ENCODE measurements at places on chromosomes 4 and X. TPM values are rescaled to one million over a fixed set of nuclear protein-coding genes. Genes with fewer than 3 reads are reported as not detected.

USP17L18 gene
- polyA plus RNA-seq: not detected

CUL4B gene
- polyA plus RNA-seq: 40.3 TPM

ZCCHC12 gene
- 0.05 TPM for polyA plus RNA-seq

TMEM271 gene
- not detected for polyA plus RNA-seq

PRKG2 gene
- 0.96 TPM for polyA plus RNA-seq

IQSEC2 gene
- 41.4 TPM for polyA plus RNA-seq

GRCh38 chrX:80667967-80668366, 141.7 kb downstream of the BRWD3 start:
- no peak for DNase-seq

DNA sequence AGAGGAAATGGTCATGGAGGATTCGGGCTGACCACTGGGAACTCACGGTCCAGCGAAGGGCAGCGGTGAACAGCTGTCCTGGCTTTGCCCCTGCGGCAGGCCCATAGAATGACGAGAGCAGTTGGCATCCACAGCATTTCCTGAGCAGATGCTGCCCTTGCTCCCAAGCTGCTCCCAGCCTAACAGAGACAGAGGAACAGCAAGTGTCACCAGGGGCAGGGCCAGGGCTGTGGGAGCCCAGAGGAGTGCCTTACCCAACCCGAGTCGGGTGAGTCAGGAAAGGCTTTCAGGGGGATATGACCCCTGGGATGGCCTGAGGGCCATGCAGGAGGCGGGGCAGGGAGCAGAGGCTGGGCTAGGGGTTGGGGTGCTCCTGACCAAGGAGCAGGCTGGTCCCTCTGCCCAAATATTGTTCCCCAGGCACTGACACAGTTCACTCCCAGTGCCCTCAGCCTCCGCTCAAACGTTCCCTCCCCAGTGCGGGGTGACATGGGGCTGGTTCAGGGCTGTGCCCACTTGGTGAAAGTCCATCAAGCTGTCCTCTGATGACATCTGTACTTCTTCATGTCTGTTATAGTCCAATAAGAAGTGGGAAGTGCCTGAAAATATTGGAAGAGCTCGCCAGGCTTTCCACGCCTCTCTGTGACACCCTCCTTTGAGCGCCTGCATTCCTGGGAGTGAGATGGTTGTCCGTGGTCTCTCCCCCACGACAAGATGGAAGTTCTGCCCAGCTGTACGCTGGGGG, 64.7 kb upstream of the GPR78 start:
- DNase-seq: no peak

DNA sequence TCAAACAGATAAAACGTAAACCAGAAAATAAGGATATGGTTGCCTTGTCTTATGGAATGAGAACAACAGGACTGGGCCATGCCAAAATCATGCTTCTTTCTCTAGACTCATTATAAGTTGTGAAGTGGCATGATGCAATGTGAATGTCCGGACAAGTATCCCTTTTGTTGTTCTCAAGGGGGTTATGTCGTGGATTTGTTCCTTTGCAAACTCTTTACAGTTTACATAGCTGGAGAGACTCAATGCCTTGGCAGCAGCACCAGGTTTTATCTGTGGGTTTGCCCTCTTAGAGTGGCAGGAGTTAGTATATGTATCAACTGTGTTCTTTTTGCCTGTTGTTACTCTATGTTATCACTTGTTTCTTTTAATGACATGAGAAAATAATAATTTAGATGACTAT, 41.4 kb downstream of the SPRY1 start:
- no peak for DNase-seq

GRCh38 chr4:168183717-168184571, 91.6 kb downstream of the ANXA10 start:
- peak; percentile 44 for DNase-seq

GRCh38 chrX:33336783-33337182, 125.4 kb upstream of the DMD start:
- DNase-seq: peak; percentile 6

DNA sequence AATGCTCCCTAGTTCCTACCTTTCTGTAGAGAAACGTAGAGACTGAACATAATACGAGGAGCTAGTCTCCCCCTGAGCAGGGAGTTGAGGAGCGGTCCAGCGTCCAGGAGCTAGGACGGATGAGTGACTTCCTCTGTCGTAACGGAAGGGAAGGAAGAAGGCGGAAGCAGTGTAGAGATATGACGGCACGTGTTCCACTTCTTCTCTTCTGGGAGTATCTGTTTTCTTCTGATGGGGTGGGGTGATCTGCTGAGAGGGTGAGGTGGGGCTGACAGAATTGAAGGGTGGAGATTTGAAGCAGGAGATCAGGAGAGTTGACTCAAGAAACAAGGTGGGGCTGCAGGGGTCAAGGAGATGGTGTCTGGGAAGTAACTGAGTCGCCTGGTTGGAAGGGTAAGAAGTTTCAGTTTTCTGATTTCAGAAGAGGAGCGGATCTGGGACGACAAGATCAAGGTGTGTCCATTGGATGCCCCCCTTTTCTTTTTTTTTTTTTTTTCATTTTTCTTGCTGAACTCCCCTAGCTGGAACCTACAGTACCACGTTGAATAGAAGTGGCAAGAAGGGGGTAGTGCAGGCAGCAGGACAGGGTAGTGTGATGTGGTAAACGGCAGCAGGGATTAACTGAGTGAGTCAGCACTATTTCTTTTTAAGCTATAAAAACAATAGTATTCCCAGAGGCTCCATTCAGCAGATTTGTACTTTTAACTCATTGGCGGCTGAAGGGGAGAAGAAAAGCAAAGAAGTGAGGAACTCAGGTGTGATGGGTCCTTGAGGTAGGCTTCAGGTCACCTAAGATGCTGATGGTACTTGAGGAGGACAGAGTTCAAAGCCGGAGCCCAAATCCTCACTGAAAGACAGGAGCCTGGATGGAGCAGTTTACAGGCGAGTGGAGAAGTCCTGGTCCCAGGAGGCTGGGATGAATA, 50.8 kb upstream of the SETD7 start:
- peak; percentile 58 for DNase-seq

- DNase-seq: no peak
These were observed 6.0 kb upstream of the SHISA3 start for GRCh38 chr4:42391355-42391664.

GRCh38 chrX:24169211-24169610, 19.7 kb downstream of the ZFX start:
- no peak for DNase-seq

DNA sequence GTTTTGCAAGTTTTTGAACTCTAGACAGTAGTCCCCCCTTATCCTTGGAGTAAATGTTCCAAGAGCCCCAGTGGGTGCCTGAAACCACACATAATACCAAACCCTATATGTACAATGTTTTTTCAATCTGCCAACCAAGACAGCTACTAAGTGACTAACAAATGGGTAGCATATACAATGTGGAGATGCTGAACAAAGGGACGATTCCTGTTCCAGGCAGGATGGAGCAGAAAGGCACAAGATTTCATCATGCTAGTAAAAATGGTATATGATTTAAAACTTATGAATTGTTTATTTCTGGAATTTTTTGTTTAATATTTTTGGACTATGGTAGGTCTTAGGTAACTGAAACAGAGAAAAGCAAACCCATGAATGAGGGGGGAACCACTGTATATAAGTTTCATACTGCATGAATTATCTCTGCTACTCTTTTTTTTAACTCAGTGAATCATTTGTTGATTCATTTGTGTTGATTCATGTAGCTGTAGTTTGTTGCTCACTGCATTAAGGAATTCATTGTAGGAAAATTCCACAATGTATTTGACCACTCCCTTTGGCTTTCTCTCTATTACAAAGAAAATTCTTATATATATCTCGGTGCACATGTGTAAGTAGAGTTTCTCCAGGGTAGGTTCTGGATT, 21.9 kb upstream of the ANXA3 start:
- no peak for DNase-seq

DNA sequence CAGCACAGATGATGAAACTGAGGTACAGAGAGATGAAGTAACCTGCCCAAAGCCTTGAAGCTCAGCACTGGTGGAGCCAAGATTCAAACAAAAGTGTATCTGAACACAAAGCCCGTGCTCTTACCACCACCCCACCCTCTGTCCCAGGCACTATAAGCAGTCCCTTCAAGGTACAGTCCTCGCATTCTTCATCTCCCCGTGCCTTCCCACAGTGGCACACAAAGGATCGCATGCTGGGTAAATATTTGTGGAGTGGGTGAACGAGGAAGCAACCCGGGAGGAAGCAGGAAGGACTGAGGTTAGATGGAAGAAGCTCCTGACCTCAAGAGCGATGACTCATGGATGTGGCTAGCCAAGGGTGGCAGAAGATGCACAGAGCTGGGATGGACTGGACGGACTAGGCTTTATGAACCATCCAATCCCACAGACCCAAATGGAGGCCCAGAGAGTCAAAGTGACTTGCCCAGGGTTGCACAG, 18.4 kb downstream of the IQSEC2 start:
- DNase-seq: peak; percentile 78

DNA sequence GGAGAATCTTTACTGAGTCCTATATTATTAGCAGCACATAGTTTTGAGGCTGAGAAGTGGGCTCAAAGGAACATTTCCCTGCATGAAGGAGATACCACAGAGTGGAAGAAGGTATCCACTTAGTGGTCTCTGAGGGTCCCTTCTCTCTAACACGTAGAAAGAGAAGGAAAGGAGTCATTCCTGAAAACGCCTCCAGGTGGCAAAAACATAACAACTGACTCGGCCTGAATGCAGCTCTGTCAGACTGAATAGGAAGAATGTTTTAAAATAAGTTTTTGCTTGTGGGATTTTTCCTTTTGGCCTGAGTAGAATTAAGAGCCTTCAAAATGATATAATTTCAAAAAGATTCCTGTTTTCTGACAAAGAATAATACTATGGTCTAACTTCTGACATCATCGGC, 23.3 kb downstream of the RPGR start:
- peak; percentile 22 for DNase-seq

GRCh38 chr4:114281164-114281960, 301.9 kb upstream of the ARSJ start:
- no peak for DNase-seq

DNA sequence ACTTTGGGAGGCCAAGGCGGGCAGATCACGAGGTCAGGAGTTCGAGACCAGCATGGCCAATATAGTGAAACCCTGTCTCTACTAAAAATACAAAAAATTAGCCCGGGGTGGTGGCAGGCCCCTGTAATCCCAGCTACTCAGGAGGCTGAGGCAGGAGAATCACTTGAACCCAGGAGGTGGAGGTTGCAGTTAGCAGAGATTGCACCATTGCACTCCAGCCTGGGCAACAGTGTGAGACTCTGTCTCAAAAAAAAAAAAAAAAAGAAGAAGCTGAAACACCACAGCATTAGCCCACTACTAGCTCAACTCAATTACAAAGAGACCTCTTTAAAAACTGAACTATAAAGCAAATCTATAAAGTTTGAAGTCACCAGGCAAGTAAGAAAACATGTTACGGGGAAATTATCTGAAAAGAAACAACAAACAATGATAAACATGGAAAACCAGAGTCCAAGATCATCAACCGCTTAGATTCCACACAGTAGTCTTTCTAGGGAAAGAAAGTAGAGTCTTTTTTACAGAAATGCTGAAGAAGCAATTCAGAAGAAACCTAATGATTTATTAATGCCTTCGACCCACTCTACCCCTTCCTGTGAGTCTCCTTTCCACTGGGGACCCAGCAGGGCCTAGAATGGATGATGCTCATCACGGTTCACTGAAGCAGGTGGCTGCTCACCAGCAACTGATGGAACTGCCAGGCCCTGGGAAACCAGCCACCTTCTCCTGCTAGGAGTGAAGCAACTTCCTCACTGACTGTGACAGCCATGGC, 6.6 kb downstream of the SAT1 start:
- no peak for DNase-seq

DNA sequence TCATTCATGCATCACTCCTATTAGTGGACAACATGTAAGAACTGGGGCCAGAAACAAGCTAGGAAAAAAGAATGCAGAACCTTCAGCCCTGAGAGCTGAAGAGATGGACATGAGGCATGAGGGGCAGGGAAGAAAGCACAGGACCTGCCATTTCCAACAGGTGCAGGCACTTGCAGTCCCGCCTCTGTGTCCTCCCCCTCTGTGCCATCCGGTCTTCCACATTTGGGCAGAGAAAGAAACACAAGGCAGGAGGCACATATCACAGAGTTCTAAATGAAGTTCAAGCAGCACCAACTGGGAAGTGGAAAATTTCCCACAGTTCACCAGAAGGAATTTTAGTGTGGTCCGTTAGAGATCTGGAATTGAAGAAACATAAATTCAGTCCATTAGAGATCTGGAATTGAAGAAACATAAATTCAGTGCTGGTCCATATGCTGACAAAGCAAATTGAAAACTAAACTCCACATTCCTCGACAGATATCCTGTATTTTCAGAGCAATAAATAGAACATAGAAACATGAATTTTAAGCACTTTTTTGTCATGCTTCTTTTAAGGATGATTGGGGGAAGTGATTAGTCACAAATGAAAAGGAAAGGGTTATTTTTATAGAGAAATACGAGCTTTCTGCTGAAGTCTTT, 57.2 kb upstream of the DAPP1 start:
- no peak for DNase-seq

DNA sequence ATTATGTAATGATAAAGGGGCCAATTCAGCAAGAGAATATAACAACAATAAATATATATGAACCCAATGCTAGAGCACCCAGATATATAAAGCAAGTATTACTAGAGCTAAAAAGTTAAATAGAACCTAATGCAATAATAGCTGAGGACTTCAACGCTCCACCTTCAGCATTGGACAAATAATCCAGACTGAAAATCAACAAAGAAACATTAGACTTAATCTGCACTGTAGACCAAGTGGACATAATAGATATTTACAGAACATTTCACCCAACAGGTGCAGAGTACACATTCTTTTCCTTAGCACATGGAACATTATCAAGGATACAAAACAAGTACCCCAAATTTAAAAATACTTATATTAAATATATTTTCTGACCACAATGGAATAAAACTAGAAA, 24.3 kb downstream of the OTC start:
- no peak for DNase-seq

DNA sequence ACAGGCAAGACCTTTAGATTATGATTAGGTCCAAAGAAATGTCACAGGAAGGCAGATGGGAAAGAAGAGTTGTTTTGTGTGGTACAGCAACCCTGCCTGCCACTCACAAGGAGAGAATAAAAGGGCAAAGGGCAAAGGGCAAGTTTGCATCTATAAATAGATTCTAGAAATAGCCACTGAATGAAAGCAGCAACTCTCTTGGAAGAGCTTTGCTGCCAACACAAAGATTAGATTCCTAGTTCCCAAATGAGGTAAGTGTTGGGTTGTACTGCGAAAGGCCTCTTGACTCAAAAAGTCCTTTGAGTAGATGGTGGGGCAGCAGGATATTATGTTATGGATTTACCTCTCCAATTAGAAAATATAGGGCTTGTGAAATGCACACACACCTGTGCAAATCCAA, 61.2 kb downstream of the MOSPD2 start:
- DNase-seq: no peak

DNA sequence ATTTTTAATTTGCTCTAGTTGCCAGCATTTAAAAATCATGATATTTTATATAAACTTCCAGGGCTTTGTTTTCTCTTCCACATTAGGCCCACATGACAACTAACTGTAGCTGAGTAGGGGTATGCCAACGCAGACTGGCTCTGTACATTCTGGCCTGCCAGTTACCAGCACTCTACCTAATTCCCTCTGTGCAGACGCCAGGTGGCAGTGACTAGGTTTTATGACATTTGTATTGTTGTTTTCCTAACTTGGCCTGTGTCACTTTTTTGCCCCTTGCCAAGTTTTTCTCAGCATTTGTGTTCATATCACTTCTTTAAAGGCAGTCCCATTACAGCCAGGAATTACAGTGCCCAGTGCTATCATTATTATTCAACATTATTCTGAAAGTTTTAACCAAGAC, 347.5 kb downstream of the NKX6-1 start:
- peak; percentile 4 for DNase-seq

All from A549 (cell line).